ENCODE measurements at places on chromosomes 16 and 17.

- DNase-seq: no peak
Measured at GRCh38 chr16:19432429-19432828, 14.7 kb downstream of the TMC5 start.

DNA sequence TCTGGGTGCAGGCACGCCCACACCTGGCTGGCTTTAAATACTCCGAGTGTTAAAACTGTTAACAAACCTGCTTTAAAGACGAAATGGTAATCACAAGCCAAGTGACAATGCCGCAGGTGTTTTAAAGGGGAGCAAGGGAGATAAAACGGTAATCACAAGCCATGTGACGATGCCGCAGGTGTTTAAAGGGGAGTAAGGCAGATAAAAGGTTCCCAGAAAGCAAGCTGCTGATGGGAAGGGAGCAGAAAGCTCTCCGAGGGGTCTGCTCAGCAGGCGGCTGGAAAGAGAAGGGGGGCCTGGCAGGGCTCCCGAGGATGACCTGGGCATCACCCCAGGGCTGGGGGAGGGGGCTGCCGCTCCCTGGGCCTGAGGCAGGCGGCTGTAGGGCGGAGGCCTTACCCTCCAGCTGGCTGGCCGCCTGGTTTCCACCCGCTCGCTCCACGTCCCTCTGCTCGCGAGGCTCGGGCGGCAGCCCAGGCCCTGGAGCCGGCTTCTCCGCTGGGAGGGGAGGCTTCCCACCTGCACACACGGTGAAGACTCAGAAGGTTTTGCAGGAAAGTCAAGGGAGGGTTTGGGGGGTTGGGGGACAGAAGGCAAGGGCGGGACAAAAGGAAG is 12.1 kb downstream of the NDUFAF8 start:
- DNase-seq: no peak

- DNase-seq: no peak
Measured at GRCh38 chr16:17244872-17245551, 225.7 kb downstream of the XYLT1 start.

DNA sequence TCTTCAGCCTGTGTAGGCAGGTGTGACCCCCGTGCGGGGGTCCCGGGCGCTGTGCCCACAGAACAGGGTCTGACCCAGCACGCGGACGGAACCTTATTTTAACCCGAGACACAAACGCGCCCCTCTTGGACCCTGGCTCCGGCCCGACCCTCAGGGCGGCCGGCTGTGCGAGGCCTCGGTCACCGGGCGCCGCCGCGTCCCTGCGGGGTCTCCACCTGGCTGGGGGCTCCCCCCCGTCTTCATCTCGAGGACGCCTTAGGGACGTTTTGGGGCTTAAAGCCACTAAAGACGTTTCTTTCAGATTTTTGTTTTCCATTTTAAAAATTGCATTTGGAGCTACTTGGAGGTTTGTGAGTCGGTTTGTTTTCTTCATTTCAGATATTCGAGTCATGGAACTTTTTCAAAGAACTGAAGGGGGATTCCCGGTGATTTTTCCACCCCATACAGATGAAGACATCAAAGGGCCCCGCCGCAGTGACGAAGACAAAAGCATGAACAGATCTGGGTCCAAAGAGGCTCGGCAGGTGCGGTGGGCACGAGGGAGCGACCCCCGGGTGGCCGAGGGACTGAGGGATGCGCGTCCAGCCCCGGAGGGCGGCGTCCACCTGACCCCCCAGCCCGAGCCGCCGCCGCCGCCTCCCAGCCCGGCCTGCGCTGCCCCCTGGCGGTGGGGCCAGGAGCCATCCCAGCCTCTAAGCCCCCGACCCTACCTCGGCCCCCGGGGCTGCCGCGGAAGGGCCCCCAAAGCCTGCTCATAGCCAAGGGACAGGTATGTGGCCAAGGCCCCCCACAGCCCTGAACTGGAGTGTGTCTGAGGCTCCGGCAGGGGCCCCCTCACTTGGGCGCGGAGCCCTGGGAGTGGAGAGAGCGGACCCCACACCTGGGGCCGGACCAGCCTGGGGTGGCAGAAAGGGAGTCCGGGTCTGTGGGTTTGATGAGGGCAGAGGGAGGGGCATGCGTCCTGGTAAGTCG is 3.8 kb upstream of the CD7 start:
- DNase-seq: peak; percentile 50

GRCh38 chr17:80845863-80846671 is 145.6 kb upstream of the CHMP6 start:
- DNase-seq: no peak

- DNase-seq: no peak
Measured at GRCh38 chr17:67139784-67140665, 95.7 kb downstream of the CACNG1 start.

DNA sequence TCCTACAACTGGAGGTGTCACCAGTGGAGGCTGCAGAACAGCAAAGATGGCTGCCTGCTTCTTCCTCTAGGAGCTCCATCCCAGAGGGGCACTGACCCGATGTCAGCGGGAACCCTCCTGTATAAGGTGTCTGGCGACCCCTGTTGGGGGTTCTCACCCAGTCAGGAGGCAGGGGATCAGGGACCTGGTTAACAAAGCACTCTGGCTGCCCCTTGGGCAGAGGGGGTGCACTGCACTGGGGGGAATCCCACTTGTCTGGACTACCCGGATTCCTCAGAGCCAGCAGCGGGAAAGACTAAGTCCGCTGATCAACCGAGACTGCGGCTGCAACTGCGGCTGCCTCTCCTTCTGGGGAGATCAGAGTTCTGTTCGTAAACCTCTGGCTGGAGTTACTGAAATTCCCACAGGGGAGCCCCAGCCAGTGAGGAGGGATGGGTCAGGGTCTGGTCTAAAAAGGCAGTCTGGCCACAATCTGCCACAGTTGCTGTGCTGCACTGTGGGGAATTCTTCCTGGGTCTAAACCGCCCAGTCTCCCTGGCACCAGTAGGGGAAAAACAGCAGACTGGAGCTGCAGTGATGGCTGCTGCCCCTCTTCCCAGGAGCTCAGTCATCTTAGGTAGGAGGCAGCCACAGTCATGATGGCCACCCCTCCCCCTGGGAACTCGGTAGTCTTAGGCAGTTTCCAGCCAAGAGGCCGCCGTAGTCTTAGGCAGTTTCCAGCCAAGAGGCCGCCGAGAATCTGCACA is 213.4 kb downstream of the CYB561 start:
- no peak for DNase-seq

DNA sequence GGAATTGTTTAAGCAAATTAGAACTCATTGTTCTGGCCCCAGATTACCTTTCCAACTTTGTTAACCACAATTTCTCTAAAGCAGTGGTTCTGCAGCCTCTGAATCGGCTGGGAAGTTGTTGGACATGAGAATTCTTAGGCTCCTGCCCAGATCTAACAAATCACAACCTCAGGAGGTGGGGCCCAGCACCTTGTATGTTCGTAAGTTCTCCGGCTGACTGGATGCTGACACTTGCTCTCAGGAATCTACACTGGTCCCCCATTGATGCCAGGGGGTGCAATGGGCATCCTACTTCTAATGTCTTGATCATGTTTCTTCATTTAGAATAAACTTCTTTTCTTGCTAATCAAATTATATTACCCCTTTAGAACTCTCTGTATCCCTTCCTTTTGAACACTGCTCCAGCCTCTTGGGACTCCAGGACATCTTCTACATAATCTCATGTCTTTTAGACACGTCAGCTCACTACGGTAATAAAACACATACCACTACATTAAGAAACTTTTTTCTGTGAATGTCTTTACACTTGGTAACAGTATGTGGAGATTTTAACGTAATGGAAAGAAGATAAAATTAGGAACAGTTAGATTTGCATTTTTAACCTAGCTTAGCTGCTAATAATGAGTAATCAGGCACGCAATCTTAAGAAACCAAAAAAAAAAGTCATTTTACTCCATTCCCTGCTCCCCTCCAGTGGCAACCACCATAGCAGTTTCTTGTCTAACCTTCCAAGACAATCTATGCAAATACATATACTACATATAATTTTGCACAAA is 143.2 kb downstream of the ITFG1 start:
- DNase-seq: no peak

DNA sequence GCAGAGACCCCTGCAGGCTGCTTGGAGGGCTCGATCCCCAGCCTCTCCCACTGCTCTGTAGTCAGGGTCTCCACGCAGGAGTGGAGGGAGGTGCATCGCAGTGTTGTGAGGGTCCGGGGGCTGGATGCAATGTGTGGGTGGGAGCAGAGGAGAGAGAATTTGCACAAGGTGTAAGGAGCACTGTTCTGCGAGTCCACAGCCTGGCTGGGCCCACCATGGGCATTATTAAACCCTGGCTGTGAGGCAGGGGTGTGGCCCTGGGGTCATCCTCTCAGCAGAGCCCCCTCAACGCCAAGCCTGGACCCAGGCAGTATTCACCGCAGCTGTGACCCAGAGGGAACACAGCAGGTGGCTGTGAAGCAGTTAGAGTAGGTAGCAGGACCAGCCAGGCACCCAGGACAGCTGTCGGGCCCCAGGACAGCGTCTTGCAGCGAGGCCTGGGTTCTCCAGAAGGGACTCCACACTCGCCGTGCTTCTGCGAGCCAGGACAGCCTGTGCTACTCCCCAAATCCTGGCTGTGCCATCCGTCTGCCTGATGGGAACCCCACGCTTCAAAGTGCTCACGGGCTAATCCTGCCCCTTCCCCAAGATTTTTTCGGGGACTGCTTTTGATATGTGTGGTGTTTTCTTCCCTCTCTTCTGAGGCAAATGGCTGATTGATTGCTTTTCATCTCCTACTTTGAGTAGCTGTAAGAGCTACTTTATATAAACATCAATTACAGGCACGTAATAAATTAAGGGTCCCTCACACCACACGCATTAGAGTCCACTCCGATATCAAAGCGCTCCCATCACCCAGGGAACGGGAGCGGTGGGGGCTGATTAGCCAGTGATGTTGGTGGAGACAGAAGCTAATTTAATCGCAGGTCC is 100.9 kb upstream of the GSE1 start:
- DNase-seq: no peak

GRCh38 chr17:82587234-82588086 is 60.8 kb downstream of the WDR45B start:
- DNase-seq: peak; percentile 71

DNA sequence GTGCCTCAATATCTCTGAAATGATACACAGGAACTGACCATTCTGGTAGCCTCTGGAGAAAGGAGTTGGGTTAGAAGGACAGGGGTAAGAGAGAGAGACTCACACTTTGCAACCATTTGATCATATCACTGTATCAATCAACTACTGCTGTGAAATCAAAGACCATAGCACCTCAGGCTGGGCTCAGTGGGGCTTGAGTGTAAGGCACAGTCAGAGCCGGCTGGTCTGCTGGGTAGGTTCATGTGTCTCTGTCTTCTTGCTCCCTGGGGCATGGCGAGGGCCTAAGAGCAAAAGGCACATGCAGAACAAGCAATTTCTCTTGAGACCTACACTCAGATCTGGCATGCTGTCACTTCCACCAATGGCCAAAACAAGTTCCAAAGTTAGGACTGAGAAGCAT is 46.7 kb upstream of the C16orf82 start:
- no peak for DNase-seq

DNA sequence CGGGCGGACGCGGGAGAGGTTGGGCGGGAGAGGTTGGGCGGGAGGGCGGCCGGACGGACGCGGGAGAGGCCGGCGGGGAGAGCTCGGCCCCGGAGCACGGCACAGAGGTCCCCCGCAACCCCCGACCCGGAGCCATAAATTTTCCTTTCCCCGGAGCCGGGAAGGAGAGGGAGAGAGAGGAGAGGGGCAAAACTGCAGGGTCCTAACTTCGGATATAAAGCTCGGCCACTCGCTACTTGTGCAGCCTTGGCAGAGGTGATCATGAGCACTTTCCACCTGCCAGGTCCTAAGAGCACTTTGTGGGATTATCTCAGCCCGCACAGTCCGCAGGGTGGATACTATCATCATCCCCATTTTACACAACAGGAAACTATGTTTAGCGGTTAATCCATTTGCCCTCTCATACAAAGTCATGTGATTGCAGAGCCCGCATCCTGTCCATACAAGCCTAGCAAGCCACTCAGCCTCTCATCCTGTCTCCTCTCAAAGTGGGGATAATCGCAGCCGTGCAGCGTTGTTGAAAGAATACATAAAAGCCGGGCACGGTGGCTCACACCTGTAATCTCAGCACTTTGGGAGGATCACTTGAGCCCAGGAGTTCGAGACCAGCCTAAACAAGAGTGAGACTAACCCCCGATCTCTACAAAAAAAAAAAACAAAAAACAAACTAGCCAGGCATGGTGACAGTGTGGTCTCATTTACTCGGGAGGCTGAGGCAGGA is 780 bp upstream of the DCAKD start:
- DNase-seq: no peak

DNA sequence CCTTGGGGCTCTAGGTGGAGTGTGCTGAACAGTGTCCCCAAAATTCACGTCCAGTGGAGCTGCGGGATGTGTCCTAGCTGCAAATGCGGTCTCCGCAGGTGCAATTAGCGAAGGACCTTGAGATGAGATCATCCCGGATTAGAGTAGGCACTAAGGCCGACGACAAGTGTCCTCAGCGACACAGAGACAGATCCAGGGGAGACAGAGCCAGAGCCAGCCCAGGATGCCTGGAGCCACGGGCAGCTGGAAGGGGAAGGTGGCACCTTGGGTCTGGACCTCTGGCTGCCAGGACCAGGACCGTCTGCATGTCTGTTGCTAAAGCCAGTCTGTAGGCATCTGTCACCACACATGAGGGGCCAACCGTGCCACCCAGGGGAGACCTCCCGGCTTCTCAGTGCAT is 24.5 kb downstream of the SLC7A5 start:
- no peak for DNase-seq

- DNase-seq: no peak
Measured at GRCh38 chr16:65788434-65789140, 577.9 kb upstream of the CDH5 start.

DNA sequence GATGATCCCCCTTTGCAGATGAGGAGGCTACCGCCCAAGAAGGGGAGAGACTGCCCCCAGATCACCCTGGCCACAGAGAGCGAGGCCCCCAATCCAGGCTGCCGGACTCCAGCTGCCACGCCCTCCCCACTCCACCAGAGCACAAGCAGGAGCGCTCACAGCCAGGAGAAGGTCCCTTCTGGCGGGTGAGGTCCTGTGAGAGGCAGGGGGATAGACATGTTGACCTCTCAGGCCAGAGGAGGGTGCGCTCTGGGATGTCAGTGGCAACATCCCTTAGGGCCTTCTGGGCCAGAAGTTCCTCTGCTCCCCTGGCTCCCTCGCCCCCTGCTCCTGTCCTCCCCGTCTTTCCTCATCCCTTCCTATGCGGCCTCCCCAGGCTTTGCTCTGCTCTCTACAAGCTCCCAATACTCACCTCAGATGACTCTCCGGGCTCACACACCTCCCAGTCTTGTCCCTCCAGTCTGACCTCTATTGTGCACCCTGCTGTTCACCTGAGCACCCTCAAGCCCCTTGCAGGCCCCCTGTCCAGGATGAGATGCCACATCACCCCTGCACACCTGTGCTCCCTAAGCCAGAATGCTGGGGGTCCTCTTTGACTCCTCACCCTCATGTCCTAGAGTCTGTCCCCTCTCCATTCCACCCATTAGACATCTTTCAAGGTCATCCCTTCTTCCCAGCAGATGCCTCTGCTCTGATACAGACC is 5.0 kb upstream of the NXPH3 start:
- no peak for DNase-seq

GRCh38 chr16:66578651-66579531 is at the start of gene CMTM2:
Gene CMTM2, plus strand, starts transcription at chr16:66579463. Its CDS starts 145 bp downstream, at chr16:66579608.
- no peak for DNase-seq

DNA sequence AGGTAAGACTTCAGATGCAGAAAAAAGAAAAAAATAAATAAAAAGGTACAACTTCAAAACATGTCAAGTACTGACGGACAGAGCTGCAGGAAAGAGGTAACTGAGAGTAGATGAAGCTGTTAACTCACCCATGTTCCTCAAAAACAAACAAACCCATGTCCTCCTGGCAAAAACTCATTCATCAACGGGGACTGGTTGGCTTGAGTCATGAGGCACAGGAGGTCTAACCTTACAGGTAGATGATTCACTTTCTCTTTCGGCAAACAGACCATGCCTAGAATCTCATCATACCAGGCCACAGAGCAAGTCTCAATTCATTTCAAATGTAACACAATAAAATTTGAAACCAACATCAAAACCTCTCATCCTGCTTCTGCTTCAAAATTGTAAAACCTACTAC is 12.3 kb upstream of the FASN start:
- DNase-seq: no peak

All from CD14-positive monocyte (primary cell).